Caudate nucleus (tissue), 63 donors: ENCODE measurements at places on chromosomes 5 and 9.

DNA sequence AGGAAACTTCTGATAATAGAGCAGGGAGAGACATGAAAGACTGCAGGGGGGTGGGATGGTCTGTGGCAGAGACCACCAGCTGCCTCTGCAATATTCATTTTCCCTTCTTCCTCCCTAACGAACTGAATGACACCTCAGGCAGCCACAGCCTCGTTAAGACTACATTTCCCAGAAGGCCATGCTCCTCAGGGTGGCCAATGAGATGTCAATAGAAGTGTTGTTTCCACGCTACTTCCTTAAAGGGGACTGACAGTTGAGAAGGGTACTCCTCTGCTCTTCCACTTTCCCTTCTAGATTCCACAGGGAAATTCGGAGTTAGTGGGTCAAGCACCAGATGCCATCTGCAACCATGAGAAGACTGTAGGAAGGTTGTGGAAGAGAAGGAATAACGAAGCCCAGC is 52.0 kb upstream of the DAPK1 start:
- DNase-seq, result peak; percentile 1

DNA sequence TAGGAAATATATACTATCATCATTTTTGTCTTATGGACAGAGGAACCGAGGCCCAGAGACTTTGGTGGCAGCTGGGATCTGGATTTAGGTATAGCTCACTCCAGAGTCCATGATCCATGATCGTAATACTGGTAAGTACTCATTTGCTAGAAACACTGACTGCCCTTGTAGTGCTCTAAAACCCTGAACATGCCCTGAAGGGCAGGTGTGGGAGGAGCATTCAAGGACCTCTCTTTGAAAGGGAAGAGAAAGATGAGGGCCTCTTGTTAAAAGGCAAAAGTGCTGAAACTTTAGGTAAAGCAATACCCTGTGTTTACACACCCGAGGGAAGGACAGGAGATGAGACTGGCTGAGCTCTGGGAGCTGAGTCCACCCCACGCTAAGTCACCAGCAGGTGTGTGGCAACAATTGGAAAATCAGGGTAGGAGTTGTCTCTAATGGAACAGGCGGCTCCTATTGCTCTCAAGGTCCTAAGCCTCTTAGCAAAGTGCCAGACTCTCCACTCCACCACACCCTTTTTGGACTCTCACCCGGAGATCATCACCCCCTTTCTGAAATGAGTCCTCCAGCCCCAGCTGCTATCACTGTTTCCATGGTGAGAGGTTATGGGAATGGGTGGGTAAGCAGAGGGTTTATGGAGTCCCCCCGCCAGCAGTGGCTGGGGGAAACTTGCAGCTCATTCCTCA is 34.8 kb downstream of the TRPC7 start:
- DNase-seq, result no peak

DNA sequence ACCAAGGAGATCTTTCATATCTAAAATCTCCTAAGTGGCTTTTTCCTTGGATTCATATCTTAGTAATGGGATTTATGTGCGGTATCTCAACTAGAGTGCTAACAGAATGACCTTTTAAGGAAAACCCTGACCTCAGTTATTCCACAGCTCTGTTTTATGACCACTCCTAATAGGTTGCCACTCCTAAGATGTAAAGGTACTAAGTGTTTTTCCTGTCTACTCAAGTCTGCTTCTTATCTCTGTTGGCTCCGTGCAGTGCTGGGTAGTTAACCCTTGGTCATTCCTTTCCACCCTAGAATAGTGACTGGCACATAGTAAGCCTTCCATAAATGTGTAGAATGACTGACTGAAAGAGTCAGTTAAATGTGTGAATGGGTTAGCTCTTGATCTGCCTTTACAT is 161.4 kb downstream of the DOCK2 start:
- DNase-seq, result no peak

- no peak for DNase-seq
These were observed 632 bp downstream of the UBAP1 start for GRCh38 chr9:34179213-34180136.

DNA sequence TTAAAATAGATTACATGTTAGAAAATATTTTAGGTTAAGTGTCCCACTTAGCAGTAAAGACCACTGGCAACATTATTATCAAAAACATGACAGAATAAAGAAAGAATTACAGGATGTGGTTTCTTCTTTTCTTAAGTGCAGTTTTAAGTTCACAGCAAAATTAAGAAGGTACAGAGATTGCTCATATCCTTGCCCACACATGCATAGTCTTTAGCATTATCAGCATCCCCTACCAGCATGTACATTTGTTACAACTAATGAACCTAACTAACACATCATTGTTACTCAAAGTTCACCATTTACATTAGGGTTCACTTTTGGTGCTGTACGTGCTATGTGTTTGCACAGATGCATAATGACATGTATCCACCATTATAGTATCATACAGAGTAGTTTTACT is 837.7 kb upstream of the CDH9 start:
- no peak for DNase-seq

- no peak for DNase-seq
These were observed 47.6 kb upstream of the ELOVL7 start for GRCh38 chr5:60891667-60892066.
